ENCODE measurements at places on chromosomes 2 and 18.

DNA sequence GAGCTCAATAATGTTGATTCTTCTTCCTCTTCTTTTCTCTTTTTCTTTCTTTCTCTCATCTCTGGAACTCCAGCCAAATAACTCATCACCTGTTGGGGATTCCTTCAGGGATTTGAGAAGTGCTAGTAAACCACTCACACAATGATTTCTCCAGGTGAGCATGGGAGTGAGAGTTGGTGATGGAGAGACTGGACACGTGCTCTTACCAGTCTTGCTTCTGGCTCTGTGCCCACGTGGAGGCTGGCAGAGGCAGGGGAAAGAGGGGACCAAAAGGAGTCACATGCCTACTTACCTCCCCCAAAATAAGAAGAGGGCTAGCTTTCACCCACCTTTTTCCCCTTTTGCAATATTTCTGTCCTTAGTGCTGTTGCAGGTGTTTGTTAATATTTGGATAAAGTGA, 28.6 kb upstream of the CCDC85A start:
- no peak for DNase-seq

- no peak for DNase-seq
Observed at GRCh38 chr2:47193607-47194006, 38.5 kb upstream of the STPG4 start.

DNA sequence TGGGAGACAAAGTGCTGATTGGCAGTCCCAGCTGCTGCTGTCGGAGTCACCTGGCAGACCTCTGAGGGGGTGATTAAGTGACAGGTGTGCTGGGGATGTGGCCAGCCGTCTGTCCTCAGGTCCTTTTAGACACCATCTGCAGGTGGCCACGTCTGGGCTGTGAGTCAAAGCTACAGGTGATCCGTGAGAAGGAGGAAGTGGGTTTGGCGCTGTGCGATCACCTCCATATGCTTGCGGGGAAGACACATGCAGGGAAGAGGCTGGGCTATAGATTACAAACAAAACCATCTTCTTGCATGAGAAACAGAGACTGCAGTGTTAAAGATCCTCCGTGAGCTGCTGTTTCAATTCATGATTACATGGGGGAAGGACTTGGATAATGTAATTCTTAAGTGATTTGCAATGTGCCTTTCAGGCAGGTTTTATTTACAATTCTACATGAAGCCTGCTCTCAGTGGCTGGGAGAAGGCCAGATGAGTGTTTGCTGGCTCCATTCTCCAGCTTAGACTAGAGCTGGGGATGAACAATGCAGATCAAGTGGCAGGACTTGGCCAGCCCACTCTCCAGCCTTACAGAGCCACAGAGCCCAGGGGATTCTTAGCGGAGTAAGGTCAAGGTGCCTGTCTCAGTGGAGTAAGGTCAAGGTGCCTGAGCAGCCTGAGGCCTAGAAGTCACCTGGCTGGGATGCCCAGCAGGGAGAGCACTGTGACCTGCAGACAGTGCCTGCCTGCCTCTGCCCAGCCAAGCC, 87.8 kb downstream of the LYPD1 start:
- DNase-seq: no peak

DNA sequence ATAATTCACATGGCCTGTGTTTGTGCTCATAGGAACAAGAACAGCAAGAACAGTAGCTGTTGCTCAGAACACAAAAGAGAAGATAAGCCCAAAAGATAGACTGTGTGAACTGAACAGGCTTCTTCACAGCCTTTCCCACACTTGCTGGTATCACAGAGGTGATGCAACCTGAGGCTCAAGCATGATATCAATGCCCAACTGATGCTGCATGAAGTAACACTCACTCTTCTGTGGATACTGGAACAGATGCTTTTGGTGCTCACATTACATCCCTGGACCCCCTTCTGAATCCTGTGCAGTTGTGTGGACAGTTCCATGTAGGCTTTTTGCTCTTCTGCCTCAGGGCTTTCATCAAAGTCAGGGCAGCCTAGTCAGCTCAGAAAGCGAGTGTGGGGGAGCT, 88.4 kb upstream of the RND3 start:
- no peak for DNase-seq

DNA sequence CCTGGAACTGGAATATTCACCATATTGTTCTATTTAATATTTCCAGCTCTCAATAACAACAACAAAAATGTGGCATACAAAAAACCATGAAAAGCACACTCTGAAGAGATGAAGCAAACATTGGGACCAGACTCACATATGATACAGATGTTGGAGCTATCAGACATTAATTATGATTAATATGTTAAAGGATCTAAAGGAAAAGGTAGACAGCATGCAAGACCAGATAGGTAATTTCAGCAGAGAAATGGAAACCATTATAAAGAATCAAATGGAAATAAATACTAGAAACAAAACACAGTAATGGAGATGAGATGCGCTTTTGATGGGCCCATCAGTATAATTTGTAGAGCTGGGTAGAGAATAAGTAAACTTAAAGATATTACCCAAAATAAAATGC, 50.9 kb upstream of the MGAT4A start:
- no peak for DNase-seq

DNA sequence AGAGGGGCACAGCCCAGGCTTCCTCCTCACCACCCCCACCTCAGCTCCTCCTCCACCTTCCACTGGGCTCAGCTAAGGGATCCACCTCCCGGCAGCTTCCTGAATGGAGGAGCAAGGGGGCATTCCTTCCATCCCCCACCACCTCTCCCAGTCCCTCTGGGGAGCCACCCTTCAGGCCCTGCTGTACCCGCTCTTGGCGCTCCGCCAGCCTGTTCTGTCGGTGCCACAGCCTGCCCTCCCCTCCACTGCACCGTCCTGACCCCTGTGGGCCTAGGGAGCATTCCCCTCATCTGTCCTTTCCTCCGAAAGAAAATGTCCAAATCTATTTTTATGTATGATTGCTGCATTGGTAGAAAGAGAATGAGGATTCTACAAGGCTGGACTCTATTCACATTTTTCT, 59.9 kb downstream of the KIF1A start:
- no peak for DNase-seq

DNA sequence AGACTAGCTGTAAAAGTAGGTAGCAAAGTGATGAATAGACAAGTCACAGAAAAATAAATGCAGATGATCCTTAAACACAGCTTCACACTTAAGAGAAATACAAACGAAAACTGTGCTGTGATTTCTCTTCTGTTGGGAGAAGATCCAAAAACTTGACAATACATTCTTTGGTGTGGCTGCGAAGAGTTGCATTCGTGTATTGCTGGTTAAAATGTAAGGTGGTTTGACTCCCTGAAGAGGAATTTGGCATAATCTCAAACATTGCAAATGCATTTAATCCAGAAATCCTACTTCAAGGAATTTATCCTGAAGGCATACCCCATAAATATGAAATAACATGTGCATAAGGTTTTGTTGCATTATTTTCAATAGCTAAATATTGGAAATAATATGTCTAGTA, 7.1 kb downstream of the CCNYL1 start:
- DNase-seq: no peak

DNA sequence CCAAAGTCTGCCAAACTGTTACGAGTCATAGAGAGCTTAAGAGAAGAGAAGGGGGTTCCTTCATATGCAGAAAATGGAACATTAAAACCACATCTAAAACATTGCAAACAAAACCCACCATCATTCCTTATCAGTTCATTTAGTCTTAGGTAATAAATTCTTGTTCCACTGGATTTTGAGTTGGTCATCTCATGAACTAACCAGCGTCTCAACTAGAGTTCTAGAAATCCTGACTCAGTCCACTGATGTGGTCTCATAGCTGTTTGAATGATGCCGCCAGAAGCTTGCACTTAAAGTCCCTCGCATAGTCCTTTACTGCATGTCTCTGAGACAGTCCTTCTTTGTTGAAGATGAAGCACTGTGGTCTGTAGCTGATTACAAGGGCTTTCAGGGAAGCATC, 15.0 kb upstream of the CAB39 start:
- no peak for DNase-seq

- DNase-seq: no peak
Observed at GRCh38 chr2:217329023-217329431, 469.2 kb upstream of the TNP1 start.

GRCh38 chr2:223068071-223068470, 16.1 kb downstream of the KCNE4 start:
- no peak for DNase-seq

- no peak for DNase-seq
Observed at GRCh38 chr2:85175369-85176299, 42.4 kb downstream of the TCF7L1 start.

Data from common myeloid progenitor, CD34-positive (primary cell).